Endodermal cell (in vitro differentiated cells): ENCODE measurements at places on chromosomes 3 and 15.
A peak's percentile ranks its signal among the peaks of the same experiment; 100 is the strongest.

- DNase-seq: no peak
Measured at GRCh38 chr3:102536456-102536855, 101.6 kb downstream of the ZPLD1 start.

DNA sequence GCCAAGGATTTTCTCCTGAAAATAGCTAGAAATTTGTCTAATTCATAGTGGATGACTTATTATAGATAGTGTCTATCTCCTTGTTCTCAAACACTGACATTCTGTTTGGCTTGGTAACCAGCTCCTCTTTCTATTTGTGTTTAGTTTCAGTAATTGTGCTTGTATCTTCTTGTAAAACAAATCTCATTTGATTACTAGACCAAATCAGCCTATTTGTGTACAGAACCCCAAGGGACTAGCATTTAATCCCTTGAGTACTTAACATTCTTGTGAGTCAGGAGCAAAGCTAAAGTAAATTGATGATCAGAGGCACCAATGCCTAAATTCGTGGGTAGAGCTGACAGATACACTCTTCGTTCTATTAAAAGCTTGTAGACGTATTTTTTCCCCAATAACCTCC, 306.5 kb upstream of the SLITRK3 start:
- no peak for DNase-seq

- DNase-seq: no peak
Measured at GRCh38 chr3:116476691-116477090, 31.4 kb upstream of the LSAMP start.

DNA sequence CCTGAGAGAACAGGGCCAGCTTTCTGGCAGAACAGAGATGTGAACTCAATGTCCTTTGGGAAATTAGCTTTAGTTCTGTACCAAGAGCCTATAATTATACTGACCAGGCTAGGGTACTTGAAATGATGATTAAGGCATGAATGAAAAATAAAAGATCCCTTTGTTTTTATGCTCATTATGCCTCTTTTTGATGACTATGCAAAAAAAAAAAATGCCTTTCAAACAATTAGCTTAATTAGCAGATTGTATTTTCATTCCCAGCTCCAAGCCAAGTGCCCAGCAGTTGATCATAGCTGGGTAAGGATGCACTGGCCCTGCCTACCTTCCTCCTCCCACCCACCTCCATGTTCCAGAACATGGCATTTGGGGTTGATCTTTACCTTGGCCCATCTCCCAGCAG, 56.8 kb downstream of the LYZL4 start:
- no peak for DNase-seq

DNA sequence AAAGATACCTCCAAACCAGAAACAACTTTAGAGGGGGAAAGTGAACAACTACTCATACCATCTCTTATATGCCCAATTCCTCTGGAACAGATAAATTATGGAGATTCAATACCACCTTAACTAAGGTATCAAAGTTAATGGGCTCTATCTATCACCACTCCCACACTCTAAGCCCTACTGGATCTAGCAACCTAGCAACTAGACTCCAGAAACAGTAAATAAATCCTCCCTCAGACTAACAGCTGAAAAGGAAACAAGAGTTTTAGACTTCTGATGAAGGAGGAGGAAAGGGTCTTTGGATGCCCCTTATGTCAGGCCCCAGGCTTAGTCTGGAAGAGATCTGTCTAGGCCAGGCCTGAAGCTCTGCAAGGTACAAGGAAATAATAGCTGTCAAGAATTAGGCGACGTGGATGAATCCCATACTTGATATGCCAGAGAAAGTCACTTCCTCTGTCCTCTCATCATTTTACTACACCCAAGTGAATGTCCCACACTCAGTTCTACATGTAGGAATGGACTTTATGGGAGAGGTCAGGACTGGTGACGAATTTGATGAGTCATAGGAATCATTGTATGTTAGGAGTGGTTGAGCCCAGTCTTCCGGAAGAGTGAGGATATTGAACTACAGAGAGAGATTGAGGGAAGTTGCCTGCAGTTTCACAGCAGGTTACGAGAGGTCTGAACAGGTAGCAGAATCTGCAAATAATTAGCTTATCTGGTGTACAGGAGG, 113.8 kb downstream of the AKAP13 start:
- DNase-seq: no peak

- DNase-seq: no peak
Measured at GRCh38 chr3:59374818-59375211, 325.0 kb upstream of the CFAP20DC start.

- DNase-seq: no peak
Measured at GRCh38 chr3:25863011-25863415, 73.1 kb downstream of the OXSM start.

DNA sequence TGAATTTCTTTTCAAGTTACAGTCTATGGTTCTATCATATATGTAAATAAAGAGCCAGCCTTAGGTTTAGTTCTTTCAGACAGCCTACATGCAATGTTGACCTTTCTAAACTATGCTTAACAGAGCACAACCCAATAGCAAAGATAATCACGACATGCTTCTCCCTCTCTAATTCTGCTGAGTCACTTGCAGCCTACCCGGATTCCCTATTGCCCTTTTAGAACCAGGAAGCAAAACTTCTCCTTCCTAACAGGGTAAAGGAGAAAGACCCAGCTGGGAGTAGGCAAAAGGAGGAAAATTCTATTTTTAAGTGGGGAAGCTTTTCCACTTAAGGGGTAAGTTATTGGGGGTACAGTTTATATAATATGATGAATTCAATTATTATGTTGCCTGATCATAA, 79.3 kb downstream of the SLC7A14 start:
- DNase-seq: no peak

DNA sequence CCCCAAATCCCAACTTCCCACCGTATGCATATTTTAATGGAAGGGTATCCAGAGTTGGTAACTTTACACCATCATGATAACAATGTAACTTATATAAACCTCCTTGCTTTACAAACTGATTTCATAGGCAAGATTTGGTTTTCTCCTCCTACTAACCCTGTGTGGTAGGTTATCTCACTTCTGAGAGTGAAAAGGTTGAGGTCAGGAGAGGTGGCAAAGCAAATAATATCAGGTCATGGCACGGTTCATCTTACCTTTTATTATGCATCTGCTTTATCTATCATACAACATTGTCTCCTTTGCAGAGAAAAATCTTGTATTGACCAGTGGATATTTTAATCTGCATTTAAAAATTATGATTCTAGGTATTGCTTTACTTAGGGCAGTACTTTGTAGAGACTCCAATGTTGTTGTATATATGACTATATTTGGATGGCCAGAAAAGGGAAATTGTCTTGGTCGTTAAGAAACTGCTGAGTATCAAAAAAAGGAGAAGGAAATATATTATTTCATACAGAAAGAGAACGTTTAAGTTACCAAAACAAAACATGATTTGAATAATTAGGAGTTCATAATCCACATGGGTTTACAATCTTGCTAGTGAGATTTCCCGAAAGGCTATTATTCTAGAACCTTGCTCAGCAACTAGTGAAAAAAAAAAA, 30.4 kb downstream of the NFKBIZ start:
- DNase-seq: no peak

GRCh38 chr3:29919571-29919970, 638.7 kb downstream of the RBMS3 start:
- DNase-seq: no peak

GRCh38 chr15:58446521-58446920, 14.7 kb downstream of the LIPC start:
- DNase-seq: no peak

GRCh38 chr3:64271631-64272030, 46.4 kb upstream of the PRICKLE2 start:
- DNase-seq: no peak

DNA sequence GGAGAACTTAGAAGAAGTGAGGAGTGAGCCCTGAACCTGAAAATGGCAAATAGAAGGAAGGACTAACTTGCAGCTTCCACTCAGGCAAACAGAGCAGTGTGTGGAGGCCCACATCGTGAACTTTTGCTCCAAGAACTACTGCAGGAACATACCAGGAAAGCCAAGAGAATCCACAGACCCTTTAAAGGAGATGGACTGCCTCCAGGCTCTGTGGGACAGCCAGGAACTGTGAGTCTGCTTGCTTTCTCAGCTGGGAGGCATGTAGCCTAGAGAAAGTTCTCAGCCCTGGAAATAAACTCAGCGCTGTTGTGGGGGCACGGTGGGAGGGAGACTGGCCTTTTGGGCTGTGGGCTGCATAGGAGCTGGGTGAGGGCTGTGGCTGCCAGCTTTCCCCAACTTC, 93.0 kb downstream of the SNRK start:
- no peak for DNase-seq

GRCh38 chr3:49092938-49093852, 676 bp downstream of the QRICH1 start:
- DNase-seq: peak; percentile 91

- DNase-seq: no peak
Measured at GRCh38 chr15:101436526-101436925, 53.0 kb downstream of the PCSK6 start.

DNA sequence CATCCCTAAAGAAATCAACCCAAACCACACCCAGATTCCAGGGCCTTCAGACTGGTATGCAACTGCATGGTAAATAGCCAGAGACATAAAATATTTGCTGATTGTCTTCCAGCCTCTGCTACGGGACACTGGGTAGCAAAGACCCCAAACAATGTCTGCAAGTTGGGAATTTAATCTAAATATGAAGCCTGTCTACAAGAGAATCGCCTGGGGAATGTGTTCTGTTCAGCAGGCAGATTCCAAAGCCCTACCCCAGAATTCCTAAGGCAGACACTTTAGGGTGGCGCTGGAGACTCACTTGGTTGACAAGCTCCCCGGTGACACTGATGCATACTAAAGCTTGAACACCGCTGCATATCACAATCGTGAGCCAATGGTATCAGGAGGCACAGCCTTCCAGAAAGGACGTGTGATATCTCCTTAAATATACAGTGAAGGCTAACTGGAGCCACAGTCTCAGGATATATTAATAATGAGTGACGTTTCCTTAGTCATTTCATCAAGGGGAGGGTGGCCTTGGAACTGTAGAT, 684.1 kb downstream of the NTRK3 start:
- DNase-seq: no peak
